DND-41 (cell line): ENCODE measurements at places on chromosomes 7 and 10.

DNA sequence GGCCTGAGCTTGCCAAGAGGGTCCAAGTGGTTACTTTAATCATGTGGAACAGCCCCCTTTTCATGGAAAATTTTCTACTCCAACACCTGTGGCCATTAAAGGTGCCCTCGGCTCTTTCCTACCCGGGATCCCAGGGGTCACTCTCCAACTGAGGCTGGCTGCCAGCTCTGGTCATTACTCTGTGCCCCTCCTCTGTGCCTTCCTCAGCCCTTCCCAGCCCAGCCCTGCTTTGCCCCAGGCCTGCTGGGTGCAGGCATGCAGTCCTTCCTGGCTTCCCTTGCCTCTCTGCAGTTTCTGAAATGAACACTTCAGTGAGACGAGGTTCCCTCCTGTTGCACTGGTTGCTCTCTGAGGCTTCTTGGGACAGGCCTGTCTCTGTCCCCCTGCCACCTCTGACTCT, 951.1 kb upstream of the ZNF722 start:
- H3K27ac ChIP-seq: no peak overlapping the region
- no peaks in the 10 kb centered on the region for H3K27me3 ChIP-seq
- no peak overlapping the region for H3K4me3 ChIP-seq
- no peaks in the 10 kb centered on the region for H3K4me1 ChIP-seq
- H3K36me3 ChIP-seq: no peaks in the 10 kb centered on the region

- H3K27me3 ChIP-seq: peaks cover 6% of the 10 kb centered on the region
- H3K4me3 ChIP-seq: no peak overlapping the region
- no peak overlapping the region for H3K27ac ChIP-seq
- no peaks in the 10 kb centered on the region for H3K4me1 ChIP-seq
- DNase-seq: no peak
These were observed 14.2 kb downstream of the IGF2BP3 start for GRCh38 chr7:23456093-23456492.

DNA sequence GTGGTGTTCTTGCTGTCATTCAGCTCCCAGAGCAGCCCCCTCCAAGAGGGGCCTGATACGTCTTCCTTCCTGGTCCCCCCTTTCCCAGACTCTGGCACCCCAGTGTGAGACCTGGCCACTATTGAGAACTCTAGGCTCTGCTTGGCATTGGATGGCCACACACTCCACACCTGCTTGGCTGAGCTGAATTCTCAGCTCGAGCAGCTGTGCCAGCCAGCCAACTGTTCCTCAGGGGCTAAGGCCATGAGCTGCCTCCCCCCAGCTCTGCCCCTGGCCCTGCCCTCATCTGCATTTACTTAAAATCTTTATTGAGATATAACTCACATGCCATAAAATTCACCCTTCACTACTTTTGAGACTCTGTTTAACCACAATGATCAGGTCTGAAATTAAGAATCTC, 6.7 kb downstream of the TLL2 start:
- DNase-seq: no peak
- no peak overlapping the region for H3K27ac ChIP-seq
- H3K4me3 ChIP-seq: no peak overlapping the region

GRCh38 chr7:78634093-78634492, 819.4 kb downstream of the MAGI2 start:
- H3K27ac ChIP-seq: no peak overlapping the region
- no peaks in the 10 kb centered on the region for H3K4me1 ChIP-seq
- DNase-seq: no peak

DNA sequence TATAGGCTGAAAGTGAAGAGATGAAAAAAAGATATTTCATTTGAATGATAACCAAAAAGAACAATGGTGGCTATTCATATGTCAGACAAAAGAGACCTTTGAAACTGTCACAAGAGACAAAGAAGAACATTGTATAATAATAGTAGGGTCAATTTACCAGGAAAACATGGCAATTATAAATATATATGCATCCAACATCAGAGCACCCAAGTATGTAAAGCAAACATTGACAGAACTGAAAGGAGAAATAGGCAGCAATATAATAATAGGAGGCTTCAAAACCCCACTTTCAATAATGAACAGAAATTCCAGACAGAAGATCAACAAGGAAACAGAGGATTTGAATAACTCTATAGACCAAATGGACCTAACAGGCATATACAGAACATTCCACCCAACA, 876.2 kb downstream of the GRID1 start:
- no peak overlapping the region for H3K4me3 ChIP-seq
- H3K36me3 ChIP-seq: no peaks in the 10 kb centered on the region
- H3K27ac ChIP-seq: no peak overlapping the region
- no peak for DNase-seq
- no peaks in the 10 kb centered on the region for H3K4me1 ChIP-seq

- no peaks in the 10 kb centered on the region for H3K36me3 ChIP-seq
- no peak overlapping the region for H3K27ac ChIP-seq
- DNase-seq: no peak
- no peak overlapping the region for H3K4me3 ChIP-seq
- no peaks in the 10 kb centered on the region for H3K27me3 ChIP-seq
These were observed 269.9 kb upstream of the FZD8 start for GRCh38 chr10:35911954-35912353.

DNA sequence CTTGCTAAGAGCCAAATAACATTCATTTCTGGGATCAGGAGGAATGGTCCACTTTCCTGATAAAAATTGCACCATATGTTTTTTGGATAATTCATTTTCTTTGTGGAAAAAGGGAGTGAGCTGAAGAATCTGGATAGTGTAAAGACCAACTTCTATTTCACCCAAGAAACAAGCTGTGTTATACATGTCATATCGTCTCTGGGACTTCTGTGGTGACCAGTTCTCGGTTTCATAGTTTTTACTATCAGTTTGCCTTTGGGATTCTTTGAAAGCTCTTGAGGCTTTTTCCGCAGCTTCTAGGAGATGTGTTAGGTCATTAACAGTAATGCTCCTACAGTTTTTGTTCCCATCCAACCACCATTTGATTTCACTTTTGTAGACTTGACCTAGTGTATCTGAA, 14.4 kb upstream of the SAMD9 start:
- no peak overlapping the region for H3K27ac ChIP-seq
- H3K4me3 ChIP-seq: no peak overlapping the region
- no peaks in the 10 kb centered on the region for H3K27me3 ChIP-seq

DNA sequence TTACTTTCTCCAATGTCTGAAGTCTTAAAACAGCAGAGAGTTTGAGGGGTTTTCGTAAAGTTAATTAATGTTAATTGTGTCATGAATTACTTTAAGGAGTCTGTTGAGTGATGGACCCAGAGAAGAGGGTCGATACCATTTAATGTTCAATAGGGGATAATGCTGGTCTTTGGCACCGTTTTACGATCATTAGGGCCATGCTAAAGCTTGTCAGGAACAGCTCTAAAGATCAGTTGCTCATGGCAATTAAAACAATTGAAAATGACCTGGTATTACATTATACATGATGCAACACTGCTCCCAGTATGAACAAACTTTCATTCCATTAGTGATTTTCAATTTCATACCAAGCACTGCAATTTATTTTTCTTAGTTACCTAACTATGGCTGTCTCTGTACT, 296.9 kb downstream of the ETV1 start:
- DNase-seq: no peak
- no peaks in the 10 kb centered on the region for H3K36me3 ChIP-seq
- H3K27me3 ChIP-seq: no peaks in the 10 kb centered on the region
- H3K4me1 ChIP-seq: no peaks in the 10 kb centered on the region
- H3K4me3 ChIP-seq: no peak overlapping the region

GRCh38 chr7:153386556-153386955, 627.0 kb downstream of the ACTR3B start:
- H3K27ac ChIP-seq: no peak overlapping the region
- H3K36me3 ChIP-seq: no peaks in the 10 kb centered on the region
- no peak overlapping the region for H3K4me3 ChIP-seq
- H3K4me1 ChIP-seq: no peaks in the 10 kb centered on the region
- H3K27me3 ChIP-seq: no peaks in the 10 kb centered on the region

DNA sequence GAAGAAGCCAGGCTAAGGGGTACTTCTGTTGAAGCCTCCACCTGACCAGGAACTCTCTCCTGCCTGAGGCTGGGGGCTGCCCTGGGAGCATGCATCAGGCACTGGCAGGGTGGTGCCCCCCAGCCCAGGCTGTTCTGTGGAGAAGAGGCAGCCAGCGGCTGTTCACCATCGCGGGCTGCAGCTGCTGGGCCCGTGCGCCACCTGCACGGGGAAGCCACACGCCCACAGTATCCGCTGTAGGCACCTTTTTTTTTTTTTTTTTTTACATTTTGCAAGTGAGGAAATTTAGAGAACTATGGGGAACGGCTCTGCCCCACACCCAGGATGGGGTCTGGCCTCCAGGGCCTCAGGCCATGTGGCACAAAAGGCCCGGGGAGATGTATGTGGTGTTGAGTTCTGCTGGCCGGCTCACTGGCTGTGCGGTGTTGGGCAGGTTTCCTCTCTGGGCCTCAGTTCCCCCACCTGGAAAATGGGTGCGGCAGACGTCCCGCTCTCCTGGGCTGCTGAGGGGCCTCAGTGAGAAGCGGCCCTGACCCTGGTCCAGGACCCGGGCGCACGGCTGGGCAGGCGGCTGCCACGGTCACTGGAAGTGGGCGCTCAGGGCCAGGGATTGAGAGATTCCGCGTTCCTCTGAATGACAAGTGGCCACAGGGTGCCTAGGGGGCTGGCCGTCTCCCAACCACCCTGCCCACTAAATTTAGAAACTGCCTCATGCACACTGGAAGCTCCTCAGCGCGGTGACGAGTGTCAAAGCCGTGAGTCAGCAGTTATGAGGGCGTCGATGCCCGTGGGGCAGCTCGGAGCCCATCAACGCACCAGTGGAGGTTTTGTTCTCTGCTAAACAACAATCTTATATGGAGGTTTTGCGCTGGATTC, 8.8 kb upstream of the INTS1 start:
- peaks cover 48% of the 10 kb centered on the region for H3K4me1 ChIP-seq
- H3K27me3 ChIP-seq: no peaks in the 10 kb centered on the region
- H3K27ac ChIP-seq: peak overlapping the region; percentile 81

- no peak for DNase-seq
- no peak overlapping the region for H3K27ac ChIP-seq
- no peaks in the 10 kb centered on the region for H3K27me3 ChIP-seq
These were observed 19.4 kb downstream of the GTF2IRD1 start for GRCh38 chr7:74473116-74473515.

DNA sequence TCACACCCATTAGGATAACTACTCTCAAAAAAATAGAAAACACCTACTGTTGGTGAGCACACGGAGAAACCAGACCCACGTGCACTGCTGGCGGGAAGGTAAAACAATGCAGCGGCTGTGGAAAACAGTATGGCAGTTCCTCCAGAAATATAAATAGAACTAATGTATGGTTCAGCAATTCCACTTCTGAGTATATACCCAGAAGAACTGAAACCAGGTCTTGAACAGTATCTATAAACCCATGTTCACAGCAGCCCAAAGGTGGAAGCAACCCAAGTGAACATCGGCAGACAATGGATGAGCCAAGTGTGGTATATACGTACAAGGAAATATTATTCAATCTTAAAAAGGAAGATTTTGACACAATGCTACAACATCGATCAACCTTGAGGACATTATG, 164.7 kb downstream of the ZMYND11 start:
- no peak overlapping the region for H3K4me3 ChIP-seq
- DNase-seq: no peak
- no peaks in the 10 kb centered on the region for H3K36me3 ChIP-seq
- no peaks in the 10 kb centered on the region for H3K4me1 ChIP-seq

DNA sequence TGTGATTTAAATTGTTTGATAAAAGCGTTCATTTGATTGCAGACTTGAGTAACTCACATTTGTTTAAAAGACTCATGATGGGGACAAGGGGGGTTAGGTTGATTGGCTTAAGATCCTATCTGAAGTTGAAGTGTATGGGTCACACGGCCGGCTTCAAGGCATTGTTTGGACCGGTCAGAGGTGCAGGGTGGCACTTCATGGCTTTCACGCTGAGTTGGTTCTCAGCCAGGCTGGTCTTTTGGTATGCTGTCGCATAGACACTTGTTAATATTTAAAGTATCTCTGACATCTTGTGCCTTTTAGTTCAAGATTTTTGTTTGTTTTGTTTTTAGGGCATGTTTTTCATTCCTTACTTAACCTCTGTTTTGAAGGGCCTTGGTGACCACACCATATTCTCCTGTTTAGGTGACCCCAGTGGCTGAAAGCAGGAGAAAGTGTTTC, 58.1 kb downstream of the CCNY start:
- no peak overlapping the region for H3K27ac ChIP-seq
- no peak for DNase-seq
- no peaks in the 10 kb centered on the region for H3K27me3 ChIP-seq
- H3K4me3 ChIP-seq: no peak overlapping the region
- H3K36me3 ChIP-seq: no peaks in the 10 kb centered on the region

- H3K36me3 ChIP-seq: peaks cover 16% of the 10 kb centered on the region; the same call in 1 of the 2 replicates
- no peak overlapping the region for H3K27ac ChIP-seq
- no peak for DNase-seq
These were observed 28.1 kb downstream of the MCU start for GRCh38 chr10:72719941-72720592.

GRCh38 chr10:44301781-44302355, 83.0 kb downstream of the CXCL12 start:
- H3K4me3 ChIP-seq: no peak overlapping the region
- no peaks in the 10 kb centered on the region for H3K36me3 ChIP-seq
- no peak for DNase-seq
- H3K27me3 ChIP-seq: no peaks in the 10 kb centered on the region
- H3K4me1 ChIP-seq: no peaks in the 10 kb centered on the region

GRCh38 chr10:114920459-114920858, 17.5 kb upstream of the TRUB1 start:
- H3K27me3 ChIP-seq: peaks cover 16% of the 10 kb centered on the region
- no peak for DNase-seq
- H3K36me3 ChIP-seq: no peaks in the 10 kb centered on the region
- H3K4me1 ChIP-seq: 0 out of 2 replicates have a peak, but pooled peaks cover 1% of the 10 kb centered on the region
- H3K4me3 ChIP-seq: no peak overlapping the region
- no peak overlapping the region for H3K27ac ChIP-seq
